Activated naive CD4-positive, alpha-beta T cell treated with Interleukin-2 at 50 U/mL for 16 hours (primary cell): ENCODE measurements at places on chromosomes 5 and 9.

DNA sequence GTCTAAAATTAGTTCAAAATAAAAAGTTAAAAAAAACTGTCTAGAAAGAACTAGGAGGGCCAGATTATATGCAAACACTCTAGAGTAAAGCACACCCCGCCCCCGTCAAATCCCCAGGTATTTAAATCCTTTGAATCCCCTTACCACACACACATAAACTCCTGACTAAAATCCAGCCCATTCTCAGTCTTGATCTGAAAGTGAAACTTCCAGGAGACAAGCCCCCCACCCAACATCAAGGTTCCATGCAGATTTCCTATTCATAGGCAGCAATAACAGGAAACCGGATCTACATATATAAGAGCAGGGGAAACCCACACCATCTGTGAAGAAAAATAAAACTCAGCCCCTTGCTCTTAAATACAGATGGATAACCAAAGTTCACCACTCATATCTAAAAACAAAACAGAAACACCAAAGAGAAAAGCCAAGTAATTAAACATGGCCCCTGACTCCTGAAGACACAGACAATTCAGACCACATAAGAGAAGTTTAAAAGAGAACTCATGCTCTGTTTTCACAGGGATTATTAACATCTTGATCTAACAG lies 42.3 kb downstream of the MARCHF3 start:
- peak; percentile 6 for DNase-seq

- DNase-seq = peak; percentile 33
Measured at GRCh38 chr5:50727149-50727496, 60.7 kb downstream of the PARP8 start.

- no peak for DNase-seq
Measured at GRCh38 chr5:3392306-3392939, 203.2 kb upstream of the IRX1 start.

DNA sequence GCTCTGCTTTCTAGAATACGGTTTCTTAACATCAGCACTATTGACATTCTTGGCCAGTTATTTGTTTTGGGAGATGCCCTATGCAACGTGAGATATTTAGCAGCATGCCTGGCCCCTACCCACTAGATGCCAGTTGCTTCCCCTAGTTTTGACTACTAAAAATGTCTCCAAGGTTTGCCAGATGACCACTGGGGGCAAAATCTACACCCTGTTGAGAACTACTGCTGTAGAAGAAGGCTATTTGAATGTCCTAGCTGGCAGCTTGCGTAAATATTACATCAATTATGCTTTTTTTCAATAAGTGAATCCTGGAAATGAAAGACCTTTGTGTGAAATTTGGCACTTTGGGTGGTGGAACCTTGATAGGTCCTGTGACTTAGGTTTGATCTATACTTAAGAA lies 5.0 kb downstream of the NCBP1 start:
- no peak for DNase-seq

DNA sequence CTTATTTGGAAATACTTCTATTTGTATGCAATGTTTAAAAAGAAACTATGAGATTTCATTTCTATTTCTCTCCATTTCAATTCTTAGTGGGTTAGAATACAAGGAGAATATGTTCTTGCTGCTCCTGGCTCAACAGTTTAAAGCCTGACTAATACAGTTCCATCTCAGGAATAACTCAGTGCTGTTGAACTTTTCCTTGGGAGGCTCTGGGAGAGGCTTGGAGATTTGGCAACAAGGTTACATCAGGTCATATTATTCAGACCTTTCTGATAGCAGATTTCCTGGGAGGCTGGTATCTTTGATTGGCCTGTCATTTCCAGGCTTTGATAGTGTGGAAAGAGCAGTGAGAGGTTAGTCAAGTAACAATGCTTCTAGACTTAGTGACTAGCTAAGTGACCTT lies 481.7 kb upstream of the KLF4 start:
- DNase-seq = no peak

DNA sequence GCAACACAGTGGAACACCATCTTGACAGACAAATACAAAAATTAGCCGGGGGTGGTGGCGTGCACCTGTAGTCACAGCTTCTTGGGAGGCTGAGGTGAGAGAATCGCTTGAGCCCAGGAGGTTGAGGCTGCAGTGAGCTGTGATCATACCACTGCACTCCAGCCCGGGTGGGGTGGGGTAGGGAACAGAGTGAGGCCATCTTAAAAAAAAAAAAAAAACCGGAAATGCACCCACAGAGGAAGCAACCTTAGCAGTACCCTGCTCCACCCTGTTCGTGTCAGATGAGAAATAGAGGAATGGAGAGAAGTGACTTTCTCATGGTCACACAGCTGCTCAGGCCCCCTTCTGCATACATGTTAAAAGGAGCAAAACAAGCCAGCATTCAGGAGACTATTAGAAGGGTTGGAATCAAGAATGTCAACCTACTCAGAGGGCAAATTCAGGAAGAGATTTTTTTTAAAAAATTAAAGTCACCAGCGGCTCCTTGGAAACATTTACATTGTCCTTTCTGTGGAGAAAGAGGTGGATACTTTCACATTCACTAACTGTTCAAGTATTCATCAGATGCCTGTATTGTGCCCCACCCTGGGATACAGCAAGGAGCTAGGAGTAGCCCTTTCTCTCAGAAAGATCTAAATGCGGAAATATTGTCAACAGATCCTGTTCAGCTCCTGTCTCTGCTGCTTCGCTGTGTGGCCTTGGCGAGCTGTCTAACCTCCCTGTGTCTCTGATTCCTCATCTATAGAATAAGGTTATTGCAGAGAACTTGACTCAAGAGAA lies 41.0 kb downstream of the CYFIP2 start:
- DNase-seq = no peak

DNA sequence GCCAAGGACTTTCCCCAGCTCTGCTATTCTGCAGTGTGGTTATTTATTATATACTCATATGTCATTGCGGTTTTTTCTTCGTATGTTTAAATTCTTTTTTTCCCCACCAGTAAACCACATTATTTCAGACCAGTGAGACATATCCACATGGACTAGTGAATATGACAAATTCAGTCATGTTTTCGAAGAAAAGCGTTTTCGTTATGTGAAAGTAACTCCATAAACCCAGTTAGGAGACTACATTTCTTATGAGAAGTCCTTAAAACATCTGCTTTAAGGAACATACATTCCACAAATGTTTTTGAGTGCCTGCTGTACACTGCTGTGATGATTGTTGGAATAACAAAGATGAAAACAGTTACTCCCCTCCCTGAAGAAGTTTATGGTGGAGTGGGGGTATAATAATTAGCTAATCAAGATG lies 591.8 kb upstream of the CLINT1 start:
- no peak for DNase-seq

- DNase-seq = no peak
Measured at GRCh38 chr9:109205526-109205925, 38.5 kb upstream of the FRRS1L start.

DNA sequence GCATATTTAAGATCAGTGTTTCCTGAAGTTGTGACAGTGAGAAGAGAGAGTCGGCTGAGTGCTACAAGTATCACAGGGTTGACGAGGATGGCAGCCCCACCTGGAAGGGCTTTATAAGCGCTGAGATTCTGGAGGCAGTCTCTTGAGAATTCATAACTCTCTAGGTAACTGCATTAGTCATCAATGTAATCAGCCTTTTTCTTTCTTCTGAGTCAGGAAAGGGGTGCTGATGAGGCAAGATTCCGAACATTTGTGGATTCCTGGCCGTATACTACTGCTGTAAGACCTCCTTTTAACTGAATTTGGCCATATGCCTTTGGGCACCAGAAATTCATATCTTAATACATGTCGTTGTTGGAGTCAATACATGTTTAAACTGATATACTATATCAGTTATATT lies 6.6 kb upstream of the RNF20 start:
- no peak for DNase-seq

DNA sequence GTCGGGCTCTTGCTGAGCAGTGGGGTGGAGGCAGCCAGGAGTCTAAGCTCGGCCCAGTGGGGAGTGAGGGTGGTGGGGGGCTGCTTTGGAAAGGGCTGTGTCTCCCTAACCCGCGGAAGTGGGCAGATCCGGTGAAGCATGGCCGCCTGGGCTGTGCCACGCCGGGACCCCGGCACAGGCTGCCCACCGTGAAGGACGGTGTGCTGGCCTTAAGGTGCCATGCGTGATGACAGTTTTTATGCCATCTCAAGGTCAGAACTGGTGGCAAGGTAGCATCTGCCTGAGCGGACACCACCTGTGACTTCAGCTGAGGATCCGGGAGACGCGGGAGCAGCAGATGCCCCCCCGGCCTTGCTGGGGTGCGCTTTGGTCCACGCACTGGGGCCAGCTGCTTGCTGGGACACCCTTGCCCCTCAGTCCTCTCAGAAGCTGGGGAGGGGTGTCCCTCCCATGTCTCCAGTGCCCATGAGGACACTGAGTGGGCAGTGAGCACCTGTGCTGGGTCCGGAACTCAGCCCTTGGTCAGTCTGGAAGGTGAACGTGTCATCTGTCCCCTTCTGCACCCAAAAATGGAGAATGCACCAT lies 53.9 kb downstream of the AHRR start:
- no peak for DNase-seq

DNA sequence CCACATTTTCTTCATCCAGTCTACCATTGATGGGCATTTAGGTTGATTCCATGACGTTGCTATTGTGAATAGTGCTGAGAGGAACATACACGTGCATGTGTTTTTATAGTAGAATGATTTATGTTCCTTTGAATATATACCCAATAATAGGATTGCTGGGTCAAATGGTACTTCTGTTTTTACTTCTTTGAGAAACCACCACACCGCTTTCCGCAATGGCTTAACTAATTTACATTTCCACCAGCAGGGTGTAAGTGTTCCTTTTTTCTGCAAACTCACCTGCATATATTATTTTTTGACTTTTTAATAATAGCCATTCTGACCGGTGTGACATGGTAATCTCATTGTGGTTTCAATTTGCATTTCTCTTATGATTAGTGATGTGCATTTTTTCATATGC lies 82.2 kb upstream of the RFX3 start:
- no peak for DNase-seq

- no peak for DNase-seq
Measured at GRCh38 chr5:22852807-22853660, at the start of gene CDH12. TSS of gene CDH12 (minus strand) at chr5:22853344.

- no peak for DNase-seq
Measured at GRCh38 chr9:17622141-17622540, 43.3 kb downstream of the SH3GL2 start.

- DNase-seq = no peak
Measured at GRCh38 chr5:113099822-113100221, 123.2 kb downstream of the DCP2 start.

DNA sequence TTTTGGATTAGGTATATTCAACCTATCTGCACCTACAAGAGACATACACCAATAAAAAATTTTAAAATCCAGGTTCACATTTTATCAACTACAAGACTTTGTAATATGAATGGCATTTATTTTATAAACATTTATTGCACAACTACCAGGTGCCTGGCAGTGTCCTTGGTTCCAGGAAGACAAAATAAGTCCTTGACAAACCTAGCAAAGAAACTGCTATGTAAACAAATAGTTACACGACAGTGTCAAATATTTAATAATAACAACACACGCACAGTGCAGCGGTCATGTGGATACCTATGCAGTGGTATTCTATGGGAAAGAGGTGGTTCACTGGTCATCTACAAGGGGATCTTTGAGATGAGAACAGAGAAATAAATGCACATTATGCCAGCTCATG lies 120.7 kb downstream of the MYO10 start:
- no peak for DNase-seq

- peak; percentile 41 for DNase-seq
Measured at GRCh38 chr9:130368631-130369103, 76.1 kb upstream of the ASS1 start.

- no peak for DNase-seq
Measured at GRCh38 chr5:112355058-112355685, 63.9 kb downstream of the EPB41L4A start.

DNA sequence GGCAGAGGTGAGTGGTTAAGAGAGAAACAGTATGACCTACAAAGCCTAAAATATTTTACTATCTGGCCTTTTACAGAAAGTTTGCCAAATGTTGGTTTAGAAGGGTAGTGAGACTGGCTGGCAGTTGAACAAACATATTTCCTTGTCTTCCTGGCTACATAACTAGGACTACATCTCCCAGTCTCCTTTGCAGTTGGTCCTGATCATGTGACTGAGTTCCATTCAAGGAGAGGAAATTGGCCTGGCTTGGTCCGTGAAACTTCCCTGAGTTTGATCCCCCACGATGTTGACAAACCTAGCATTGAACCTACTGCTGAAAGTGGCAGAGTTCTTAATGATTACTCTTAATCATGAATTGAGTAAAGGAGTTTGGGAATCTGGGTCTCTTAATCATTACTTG lies 280.8 kb downstream of the SLIT3 start:
- no peak for DNase-seq

- DNase-seq = no peak
Measured at GRCh38 chr5:58617241-58617640, 34.4 kb downstream of the RAB3C start.

- DNase-seq = no peak
Measured at GRCh38 chr5:172007175-172008110, 1.0 kb upstream of the FBXW11 start.

DNA sequence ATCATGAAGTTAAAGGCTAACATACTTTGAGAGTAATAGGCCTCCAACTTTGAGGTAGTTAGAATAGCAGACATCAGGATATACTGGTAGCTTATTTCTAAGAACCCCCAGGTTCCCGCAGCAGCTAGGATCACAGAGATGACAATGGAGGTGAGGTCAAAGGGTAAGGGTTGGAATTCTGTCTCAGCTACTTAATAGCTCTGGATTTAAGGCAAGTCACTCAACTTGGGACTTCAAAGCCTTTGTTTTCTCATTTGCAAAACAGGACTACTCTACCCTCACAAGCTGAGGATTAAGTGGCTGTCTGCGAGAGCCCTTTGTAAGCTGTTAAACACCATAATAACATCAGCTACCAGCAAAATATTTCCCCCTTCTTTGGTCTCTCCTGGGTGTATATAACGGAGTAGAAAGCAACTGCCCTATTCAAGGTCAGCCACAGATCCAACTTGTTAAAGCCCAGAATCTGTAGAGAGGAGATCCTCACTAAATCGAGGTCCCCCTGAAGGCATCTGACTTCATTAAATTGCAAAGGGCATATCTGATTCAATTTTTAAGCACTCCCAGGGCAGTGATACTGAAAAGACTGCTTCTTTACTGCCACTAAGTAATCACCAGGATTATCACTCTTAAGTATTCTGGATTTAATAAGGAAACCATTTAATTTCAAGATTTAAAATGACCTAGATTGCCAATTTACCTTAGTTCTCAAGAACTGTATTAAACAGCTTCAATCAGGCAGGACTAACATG lies 104.7 kb downstream of the DCP2 start:
- DNase-seq = no peak

DNA sequence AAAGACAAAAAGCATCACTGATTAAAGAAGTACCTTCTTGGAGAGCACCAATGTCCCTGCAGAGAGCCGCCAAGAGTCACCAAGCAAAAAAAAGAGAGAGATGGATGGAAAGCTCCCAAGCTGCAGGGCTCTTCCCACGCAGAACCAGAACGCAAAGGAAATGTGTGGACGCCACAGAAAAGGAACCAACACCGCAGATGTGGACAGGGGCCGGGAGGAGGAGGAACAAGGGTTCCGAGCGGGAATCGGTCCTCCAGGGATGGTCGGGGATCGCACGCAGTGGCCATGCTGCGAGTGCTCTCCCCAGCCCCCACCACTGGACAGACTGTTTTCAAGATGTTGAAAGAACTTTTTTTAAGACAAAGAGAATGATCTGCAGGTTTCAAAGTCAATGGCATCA lies 40.2 kb upstream of the ZNF354A start:
- DNase-seq = no peak
